ENCODE measurements at places on chromosomes 12 and 14.

DNA sequence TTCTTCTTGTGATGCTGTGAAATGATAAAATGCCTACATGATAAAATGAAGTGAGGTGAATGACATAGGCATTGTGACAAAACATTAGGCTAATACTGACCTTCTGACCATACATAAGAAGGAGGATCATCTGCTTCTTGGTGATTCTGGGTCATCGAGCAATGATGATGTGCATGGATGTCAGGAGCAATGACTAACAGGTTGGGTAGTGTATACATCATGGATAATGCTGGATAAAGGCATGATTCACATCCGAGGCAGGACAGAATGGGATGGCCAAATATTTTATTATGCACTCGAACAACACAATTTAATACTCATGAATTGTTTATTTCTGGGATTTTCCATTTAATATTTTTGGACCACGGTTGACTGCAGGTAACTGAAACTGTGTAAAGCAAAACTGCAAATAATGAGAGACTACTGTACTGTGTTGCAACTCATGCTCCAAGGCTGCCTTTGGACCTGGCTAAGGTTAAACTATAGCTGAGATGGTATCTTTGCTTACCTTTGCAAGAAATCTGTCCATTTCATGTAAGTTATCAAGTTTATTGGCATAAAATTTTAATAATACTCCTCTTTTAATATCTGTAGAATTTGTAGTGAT, 7.6 kb upstream of the SLC25A21 start:
- H3K27me3 ChIP-seq, result no peaks in the 10 kb centered on the region
- no peaks in the 10 kb centered on the region for H3K4me1 ChIP-seq
- H3K4me3 ChIP-seq, result no peak overlapping the region
- no peak overlapping the region for H3K27ac ChIP-seq
- DNase-seq, result no peak

DNA sequence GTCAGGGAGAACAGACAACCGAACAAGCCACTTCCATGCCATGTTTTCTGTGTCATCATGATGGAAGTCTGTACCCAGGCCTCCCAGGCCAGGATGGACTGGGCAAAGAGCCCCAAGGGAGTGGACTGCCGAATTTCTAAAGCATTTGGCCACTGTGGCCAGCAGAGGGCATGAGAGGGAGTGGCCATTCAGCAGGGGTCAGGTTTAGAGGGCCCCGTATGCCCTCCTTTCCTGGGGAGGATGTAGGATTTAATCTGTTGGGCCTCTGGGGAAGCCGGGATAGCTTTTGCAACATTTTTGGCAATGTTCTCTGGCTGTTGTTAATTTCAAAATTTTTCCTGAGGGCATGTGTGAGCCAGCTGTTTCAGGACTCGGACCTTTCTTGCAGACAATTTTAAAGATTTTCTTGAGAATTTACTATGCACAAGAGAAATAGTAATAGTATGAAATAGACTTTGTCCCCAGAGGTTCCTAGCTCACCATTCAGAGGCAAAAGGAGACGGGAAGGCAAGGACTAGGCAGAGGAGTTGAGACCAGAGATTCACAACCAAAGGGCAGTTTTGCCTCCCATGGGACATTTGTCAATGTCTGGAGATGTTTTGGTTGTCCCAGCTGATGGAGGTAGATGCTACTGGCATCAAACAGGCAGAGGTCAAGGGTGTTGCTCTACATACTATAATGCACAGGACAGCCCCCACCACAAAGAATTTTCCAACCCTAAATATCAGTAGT, 18.0 kb downstream of the ACACB start:
- no peaks in the 10 kb centered on the region for H3K4me1 ChIP-seq
- H3K4me3 ChIP-seq, result no peak overlapping the region
- H3K27me3 ChIP-seq, result no peaks in the 10 kb centered on the region

DNA sequence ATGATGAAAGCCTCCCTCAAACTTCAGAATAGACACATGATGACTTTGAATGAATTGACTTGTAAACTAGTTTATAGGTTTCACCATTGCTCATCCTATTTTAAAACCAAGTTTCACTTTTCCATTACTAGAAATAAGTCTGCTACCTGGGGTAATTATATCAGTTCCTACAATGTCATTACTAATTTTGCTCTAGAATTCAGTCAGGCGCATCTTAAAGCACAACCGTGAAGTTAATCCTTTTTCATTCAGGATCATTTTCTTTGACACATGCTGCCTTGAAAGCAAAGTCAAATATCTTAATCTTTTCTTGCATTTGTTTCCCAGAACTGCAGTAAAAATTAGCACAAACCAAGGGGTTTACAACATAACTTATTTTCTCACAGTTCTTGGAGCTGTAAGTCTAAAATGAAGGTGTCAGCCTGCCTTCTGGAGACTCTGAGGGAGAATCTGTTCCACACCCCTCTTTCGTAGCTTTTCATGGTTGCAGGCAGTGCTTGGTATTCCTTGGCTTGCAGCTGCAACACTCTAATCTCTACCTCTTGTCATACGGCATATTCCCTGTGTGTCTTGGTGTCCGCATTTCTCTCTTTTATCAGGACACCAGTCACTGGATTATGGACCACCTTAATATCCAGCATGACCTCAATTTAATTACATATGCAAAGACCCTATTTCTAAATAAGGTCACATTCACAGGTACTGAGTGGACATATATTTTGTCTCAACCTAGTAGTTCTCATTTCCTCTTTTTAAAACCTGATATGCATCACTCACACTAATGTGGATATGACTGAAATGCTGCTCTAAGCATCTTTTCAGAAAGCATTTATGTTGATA, 114.3 kb upstream of the PDZRN4 start:
- no peaks in the 10 kb centered on the region for H3K27me3 ChIP-seq
- H3K27ac ChIP-seq, result no peak overlapping the region
- DNase-seq, result no peak
- no peak overlapping the region for H3K4me3 ChIP-seq

DNA sequence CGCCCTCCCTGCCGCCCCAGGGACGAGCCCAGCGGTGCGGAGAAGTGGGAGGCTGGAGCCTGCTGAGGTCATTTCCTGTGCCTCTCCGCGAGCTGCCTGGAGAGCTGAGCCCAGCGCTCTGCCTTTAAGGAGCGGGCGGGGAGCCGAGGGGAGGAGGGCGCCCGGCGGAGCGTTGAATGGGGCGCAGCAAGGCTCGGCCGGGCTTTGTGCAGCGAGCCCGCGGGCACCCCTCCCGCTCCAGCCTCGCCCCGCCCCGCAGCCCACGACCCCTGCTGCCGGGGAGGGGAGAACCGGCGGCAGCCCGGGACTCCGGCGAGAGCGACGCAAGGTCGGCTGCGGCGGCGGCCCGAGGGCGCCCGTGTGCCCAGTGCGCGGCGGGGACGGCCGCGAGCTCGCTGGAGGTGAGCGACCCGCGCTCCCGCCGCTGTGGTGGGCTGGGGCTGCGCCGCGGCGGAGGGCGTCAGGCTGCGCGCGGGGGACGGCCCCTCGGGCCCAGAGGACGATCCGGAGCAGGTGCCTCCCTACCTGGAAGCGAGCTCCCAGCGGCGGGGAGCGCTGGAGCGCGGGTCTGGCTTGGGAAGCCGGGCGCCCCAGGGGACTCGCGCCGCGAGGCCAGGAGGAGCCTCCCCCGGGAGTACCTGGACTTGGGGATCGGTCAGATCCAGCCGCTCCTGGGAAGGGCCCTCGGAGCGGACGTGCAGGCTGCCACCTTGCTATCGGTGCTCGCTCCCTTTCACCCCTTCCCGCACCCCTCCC, at the start of gene PLEKHH1:
Gene PLEKHH1, plus strand, starts transcription at position 293 of the 756 bp plus-strand sequence. CDS start 8,578 bp downstream, outside the sequence.
- no peaks in the 10 kb centered on the region for H3K27me3 ChIP-seq
- no peak within 1 kb of the TSS for H3K27ac ChIP-seq
- no peaks in the 10 kb centered on the region for H3K36me3 ChIP-seq
- no peak for DNase-seq
- peak within 1 kb of the TSS; percentile 87 for H3K4me3 ChIP-seq

GRCh38 chr14:44961554-44962333, at the start of the genes KLHL28 and TOGARAM1:
KLHL28 (minus strand) TSS chr14:44961947; CDS start chr14:44945928, 16,019 bp downstream.
TOGARAM1 (plus strand) TSS chr14:44962190; CDS start chr14:44962422, 232 bp downstream.
- peaks cover 2% of the 10 kb centered on the region for H3K4me1 ChIP-seq
- peak within 1 kb of the TSS; percentile 90 for H3K27ac ChIP-seq
- peak within 1 kb of the TSS; percentile 83 for H3K4me3 ChIP-seq
- no peaks in the 10 kb centered on the region for H3K27me3 ChIP-seq
- no peaks in the 10 kb centered on the region for H3K36me3 ChIP-seq

DNA sequence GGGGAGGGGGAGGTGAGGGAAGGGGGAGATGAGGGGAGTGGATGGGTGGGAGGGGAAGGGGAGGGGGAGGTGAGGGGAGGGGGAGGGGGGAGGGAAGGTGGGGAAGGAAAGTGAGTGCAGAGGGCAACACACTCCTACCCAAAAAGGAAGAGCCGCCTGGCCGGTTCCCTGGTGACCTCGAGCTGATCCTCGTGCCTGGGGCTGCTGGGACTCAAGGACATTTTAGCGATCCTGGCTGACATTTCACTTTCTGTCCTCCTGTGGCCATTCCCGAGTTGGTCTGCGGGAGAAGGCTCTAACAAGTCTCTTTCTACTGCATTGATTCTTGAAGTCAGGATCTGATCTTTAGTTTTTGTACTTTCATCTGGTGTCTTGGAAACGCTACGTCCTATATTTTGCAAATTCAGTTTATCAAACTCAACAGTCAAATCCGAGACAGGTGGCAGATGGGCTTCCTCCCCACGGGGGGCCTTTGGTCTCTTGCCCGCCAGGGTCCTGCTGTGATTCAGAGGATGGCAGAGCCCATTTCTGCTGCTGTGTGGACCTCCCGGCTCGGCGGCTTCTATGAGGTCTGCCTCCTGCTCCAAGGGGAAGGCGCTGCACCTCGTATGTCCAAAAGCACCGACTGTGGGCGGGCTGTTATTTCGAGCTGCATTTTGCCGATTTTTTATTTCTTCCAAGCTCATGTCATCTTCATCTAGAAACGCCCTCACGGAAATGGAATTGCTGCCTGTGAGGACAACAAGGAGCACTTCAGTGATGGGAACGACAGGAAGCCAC, 19.1 kb downstream of the PGAM5 start:
- H3K27me3 ChIP-seq, result no peaks in the 10 kb centered on the region
- H3K4me3 ChIP-seq, result no peak overlapping the region
- peaks cover 85% of the 10 kb centered on the region for H3K36me3 ChIP-seq
- no peak for DNase-seq
- no peak overlapping the region for H3K27ac ChIP-seq

GRCh38 chr12:79844693-79845092, 90.2 kb downstream of the PPP1R12A start:
- H3K4me1 ChIP-seq, result peaks cover 13% of the 10 kb centered on the region
- no peak overlapping the region for H3K27ac ChIP-seq
- no peak for DNase-seq
- no peak overlapping the region for H3K4me3 ChIP-seq
- peaks cover 8% of the 10 kb centered on the region for H3K36me3 ChIP-seq
- H3K27me3 ChIP-seq, result no peaks in the 10 kb centered on the region

GRCh38 chr12:77591959-77592743, 238.5 kb upstream of the NAV3 start:
- DNase-seq, result no peak
- no peak overlapping the region for H3K27ac ChIP-seq
- no peaks in the 10 kb centered on the region for H3K4me1 ChIP-seq
- no peaks in the 10 kb centered on the region for H3K36me3 ChIP-seq
- no peaks in the 10 kb centered on the region for H3K27me3 ChIP-seq

DNA sequence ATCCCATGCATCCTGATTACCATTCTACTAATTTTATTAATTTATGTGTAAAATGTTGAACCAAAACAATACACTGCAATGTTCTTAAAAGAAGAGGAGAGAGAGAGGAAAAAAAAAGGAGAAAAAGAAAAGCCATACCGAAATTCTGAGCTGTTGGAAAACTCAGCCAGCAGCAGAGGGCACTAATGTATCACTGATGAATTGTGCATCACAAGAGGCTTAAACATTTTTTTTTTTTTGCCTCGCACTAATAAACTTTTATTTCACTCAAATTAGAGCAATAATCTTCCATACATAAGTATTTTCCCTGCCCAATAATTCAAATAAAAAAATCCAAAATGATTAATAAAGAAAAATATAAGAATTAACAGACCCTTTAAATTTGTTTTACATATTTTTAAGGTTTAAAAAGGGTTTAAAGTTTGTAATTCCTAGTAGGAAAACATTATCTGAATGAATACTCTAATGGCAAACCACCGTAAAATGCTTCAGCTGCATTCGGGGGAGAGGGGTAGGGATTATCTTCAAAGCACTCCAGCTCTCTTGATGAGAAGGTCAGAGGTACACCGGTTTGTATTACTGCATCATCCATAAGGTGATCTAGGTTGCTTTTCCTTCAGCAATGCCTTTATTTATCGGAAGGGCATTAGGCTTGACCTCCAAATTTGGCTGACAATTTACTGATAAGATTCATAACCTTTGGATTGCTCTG, 41.9 kb downstream of the ATP23 start:
- no peaks in the 10 kb centered on the region for H3K27me3 ChIP-seq
- H3K4me1 ChIP-seq, result no peaks in the 10 kb centered on the region
- no peak overlapping the region for H3K27ac ChIP-seq
- H3K4me3 ChIP-seq, result no peak overlapping the region
- H3K36me3 ChIP-seq, result no peaks in the 10 kb centered on the region
- DNase-seq, result no peak

DNA sequence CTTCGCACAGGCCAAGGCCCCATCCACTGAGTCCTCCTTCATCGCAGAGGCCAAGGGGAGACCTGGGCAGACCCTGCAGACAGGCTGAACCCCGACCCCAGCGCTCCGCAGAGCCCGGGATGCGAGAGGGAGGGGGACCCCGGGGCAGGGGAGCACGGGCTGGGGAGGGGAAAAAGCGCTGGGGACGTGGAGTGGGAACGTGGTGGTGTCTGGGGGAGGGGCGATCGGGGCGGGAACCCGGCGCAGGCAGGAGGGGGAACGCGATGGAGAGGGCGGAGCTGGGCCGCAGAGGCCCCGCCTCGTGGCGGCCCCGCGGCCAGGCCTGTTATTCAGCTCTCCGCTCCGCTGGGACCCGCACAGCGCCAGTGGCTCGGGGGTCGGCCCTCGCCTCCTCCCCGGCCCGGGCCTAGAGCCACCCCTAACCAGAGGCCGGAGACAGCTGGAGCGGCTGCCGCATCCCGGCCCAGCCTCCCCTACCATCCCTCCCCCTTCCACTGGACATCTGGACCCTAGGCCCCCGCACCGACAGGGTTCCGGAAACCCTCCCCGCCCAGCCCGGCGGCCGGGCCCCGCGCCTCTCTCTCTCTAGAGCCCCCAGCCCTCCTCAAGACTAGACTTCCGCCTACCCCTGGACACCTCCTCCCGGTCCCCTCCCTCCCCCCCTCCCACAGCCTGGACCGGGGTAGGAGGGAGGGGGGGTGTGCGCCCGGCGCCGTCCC, at the start of gene ARHGEF25:
Gene ARHGEF25, plus strand, starts transcription at position 328 of the 719 bp plus-strand sequence. CDS start 460 bp downstream, outside the sequence.
- H3K4me3 ChIP-seq, result peak within 1 kb of the TSS; percentile 70
- H3K27ac ChIP-seq, result peak within 1 kb of the TSS; percentile 87
- DNase-seq, result no peak
- peaks cover 39% of the 10 kb centered on the region for H3K36me3 ChIP-seq

GRCh38 chr12:51482929-51483697, 58.5 kb downstream of the SLC4A8 start:
- H3K4me3 ChIP-seq, result no peak overlapping the region
- no peaks in the 10 kb centered on the region for H3K36me3 ChIP-seq
- H3K27ac ChIP-seq, result no peak overlapping the region
- no peak for DNase-seq
- H3K27me3 ChIP-seq, result no peaks in the 10 kb centered on the region

DNA sequence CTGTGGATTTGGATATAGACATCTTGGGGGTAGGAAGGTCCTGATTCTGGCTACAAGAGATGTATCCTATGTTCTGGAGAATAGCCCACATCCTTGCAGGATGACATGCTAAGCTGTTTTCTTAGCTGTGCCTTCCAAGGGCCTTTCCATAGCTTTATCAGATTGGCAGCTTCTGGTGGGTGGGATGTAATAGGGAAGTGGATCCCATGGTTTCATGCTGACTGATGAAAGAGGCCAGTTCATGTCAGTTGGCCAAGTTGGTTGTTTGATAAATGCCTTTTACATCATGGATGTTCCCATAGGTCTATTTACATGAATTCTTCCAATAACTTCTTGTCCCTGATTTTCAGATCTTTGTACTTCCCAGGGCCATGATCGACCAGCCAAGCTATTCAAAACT, 169.1 kb upstream of the RMST start:
- H3K4me3 ChIP-seq, result no peak overlapping the region
- no peak for DNase-seq
- H3K27me3 ChIP-seq, result no peaks in the 10 kb centered on the region
- no peak overlapping the region for H3K27ac ChIP-seq
- no peaks in the 10 kb centered on the region for H3K4me1 ChIP-seq
